Bronchial smooth muscle cell (primary cell): ENCODE measurements at places on chromosomes 3 and 15. TPM values are rescaled to one million over a fixed set of nuclear protein-coding genes. Genes with fewer than 3 reads are reported as not detected.

Gene PDCD7
- 11.8 and 15.0 TPM in 2 replicates for total RNA-seq

Gene ACTC1
- 0.16 TPM in 1 of 2 replicates, not detected in the other for total RNA-seq

Gene MYD88
- 7.5 and 8.8 TPM in 2 replicates for total RNA-seq

Gene PLA2G4E
- total RNA-seq: not detected in 2 replicates

Gene CCR3
- total RNA-seq: 0.09 TPM in 1 of 2 replicates, not detected in the other

Gene GPR171
- total RNA-seq: not detected in 2 replicates

Gene FBXL2
- 14.8 and 16.5 TPM in 2 replicates for total RNA-seq

Gene CPEB1
- 21.4 and 26.9 TPM in 2 replicates for total RNA-seq

Gene GABRA5
- not detected in 2 replicates for total RNA-seq

Gene CLDN16
- total RNA-seq: not detected in 2 replicates

Gene ST3GAL6
- 1.3 TPM in 2 replicates for total RNA-seq

Gene STARD9
- total RNA-seq: 6.1 and 12.7 TPM in 2 replicates

Gene CFAP92
- total RNA-seq: under 0.01 TPM in 1 of 2 replicates, not detected in the other

Gene TYRO3
- total RNA-seq: 11.8 and 16.9 TPM in 2 replicates

Gene CRYGS
- 0.79 and 0.94 TPM in 2 replicates for total RNA-seq

Gene SCN10A
- total RNA-seq: not detected in 2 replicates

Gene SH3BP5
- 37.0 and 51.4 TPM in 2 replicates for total RNA-seq
